ENCODE measurements at places on chromosomes 11 and 22. TPM values are rescaled to one million over a fixed set of nuclear protein-coding genes. Genes with fewer than 3 reads are reported as not detected.

SLC22A8 gene
- not detected for total RNA-seq

DNAJB7 gene
- total RNA-seq = not detected

DNA sequence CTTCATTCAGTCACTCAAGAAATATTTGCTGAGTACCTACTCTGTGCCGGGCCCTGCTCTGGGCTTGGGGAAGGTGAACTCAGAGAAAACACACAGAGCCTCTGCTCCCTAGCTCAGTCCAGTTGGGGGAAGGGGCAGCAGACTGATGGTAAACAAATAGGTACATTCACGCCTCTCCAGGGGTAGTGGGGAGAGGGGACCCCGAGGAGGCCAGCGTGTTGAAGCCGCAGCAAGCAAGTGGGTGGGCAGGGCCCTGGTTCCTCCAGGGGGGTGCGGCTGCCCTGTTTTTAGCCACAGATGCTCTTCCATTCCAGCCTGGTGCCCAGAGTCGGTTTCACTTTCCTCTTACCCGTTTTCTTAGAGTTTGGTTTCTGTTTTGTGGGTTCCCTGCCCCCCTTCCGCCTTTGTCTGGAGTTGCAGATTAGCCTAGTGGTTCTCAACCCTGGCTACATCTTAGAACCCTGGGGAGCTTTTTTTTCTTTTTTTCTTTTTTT, 8.7 kb downstream of the DRAP1 start:
- no peak for DNase-seq
- no peak overlapping the region for H3K27ac ChIP-seq
- H3K4me3 ChIP-seq = no peak overlapping the region
- no peaks in the 10 kb centered on the region for H3K4me1 ChIP-seq

GGA1 gene
- total RNA-seq = 30.3 TPM

DNA sequence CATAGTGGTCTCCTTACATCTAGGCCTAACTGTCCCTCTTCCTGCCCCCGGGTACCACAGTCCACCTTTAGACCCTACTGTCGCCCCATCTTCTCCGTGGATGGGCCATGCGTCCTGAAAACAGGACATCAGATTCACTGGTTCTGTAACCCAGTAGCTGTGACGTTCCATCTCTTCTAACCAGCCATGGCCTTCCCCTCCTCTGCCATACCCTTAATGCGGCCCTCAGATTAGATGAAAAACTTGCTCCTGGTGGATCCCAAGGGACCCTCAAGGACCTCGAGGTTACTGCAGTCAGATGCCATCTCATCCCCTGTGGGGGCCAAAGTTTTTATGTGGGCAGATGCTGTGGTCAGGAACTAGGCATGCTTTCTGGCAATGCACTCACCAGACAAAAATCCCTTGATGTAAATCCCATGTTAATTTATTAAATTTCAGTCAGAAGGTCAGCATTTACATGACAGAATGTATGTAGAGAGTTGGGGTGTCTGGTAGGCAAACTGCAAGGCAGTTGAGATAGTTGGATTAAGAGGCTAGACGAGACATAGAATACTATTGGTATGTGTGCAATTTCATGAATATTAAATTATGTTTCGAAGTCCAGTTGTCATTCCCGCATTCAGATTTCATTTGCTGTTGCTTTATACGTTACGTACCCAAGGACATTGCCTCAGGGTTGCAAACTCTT, 64.3 kb downstream of the WNT11 start:
- no peaks in the 10 kb centered on the region for H3K4me1 ChIP-seq
- no peaks in the 10 kb centered on the region for H3K27me3 ChIP-seq
- peak; percentile 66 for DNase-seq
- H3K27ac ChIP-seq = no peak overlapping the region
- H3K36me3 ChIP-seq = peaks cover 21% of the 10 kb centered on the region

GRCh38 chr11:36033082-36033751, 89.4 kb downstream of the LDLRAD3 start:
- H3K4me1 ChIP-seq = peaks cover 17% of the 10 kb centered on the region
- H3K27me3 ChIP-seq = no peaks in the 10 kb centered on the region
- no peak overlapping the region for H3K4me3 ChIP-seq
- no peak for DNase-seq
- H3K36me3 ChIP-seq = no peaks in the 10 kb centered on the region

GRCh38 chr22:31083377-31083768, 2.3 kb downstream of the SMTN start:
- H3K36me3 ChIP-seq = peaks cover 15% of the 10 kb centered on the region
- no peaks in the 10 kb centered on the region for H3K27me3 ChIP-seq
- peaks cover 76% of the 10 kb centered on the region for H3K4me1 ChIP-seq
- no peak for DNase-seq

SLC5A1 gene
- not detected for total RNA-seq

DNA sequence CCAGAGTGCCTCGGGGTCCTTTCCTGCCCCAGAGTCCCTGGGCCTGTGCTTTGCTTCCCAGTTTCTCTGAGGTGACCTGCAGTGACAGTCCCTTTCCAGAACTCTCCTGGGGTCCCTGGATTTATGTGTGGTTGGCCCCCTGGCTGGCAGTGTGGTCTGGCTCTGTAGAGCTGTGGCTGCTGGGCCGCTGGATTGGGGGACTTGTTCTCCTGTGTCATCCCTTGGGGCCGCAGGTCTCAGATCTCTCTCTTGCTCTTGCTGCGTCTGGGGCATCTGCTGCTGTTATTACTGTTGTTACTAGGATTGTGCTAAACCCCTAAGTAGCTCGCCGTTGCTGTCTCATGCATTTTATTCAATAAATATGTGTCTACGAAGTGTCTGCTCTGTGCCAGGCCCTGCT, 31.9 kb downstream of the FAM83F start:
- H3K4me3 ChIP-seq = no peak overlapping the region
- H3K27me3 ChIP-seq = peaks cover 19% of the 10 kb centered on the region
- no peaks in the 10 kb centered on the region for H3K36me3 ChIP-seq

- no peaks in the 10 kb centered on the region for H3K36me3 ChIP-seq
- no peak for DNase-seq
- peaks cover 12% of the 10 kb centered on the region for H3K27me3 ChIP-seq
- H3K4me1 ChIP-seq = peaks cover 70% of the 10 kb centered on the region
- peak within 1 kb of the TSS; percentile 71 for H3K4me3 ChIP-seq
These were observed at the start of gene IGSF9B for GRCh38 chr11:133956650-133957633. Gene IGSF9B, minus strand, starts transcription at chr11:133956968. Its CDS starts 214 bp downstream, at chr11:133956754.

GRCh38 chr11:62554387-62555167, 8.0 kb upstream of the AHNAK start:
- DNase-seq = no peak
- H3K36me3 ChIP-seq = peaks cover 16% of the 10 kb centered on the region
- peak overlapping the region; percentile 97 for H3K27ac ChIP-seq
- H3K4me1 ChIP-seq = peaks cover 99% of the 10 kb centered on the region
- H3K4me3 ChIP-seq = no peak overlapping the region

CDC42BPG gene
- total RNA-seq = not detected

TNNT3 gene
- total RNA-seq = 4.2 TPM

DNA sequence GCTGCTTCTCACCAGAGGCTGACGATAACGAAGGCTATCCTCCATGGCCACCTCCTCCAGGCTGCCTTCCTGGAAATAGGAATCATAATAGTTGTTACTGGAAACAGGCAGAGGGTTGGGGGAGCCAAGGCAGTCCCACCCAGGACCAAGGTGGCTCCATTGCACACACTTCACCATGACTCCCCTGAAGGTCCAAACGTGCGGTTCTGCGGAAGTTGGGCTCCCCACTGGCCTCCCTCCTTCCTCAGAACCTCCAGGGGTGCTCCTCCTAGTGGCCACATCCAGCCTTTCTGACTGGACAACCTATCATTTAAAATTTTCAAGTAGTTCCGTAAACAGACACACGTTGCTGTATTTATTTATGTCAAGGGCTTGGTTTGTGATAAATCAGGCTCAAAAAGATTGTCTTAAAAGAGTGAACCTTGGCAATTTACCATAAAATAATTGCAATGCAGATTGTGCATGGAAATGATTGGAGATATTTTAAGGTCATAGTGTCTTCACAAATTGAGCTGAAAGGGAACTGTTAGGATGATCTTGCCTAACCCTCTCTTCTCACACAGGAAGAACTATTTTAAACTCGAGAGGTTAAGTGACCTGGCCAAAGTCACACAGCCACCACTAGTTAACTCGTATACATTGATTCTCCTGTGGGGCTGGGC, 1.4 kb upstream of the TCN2 start:
- H3K27me3 ChIP-seq = no peaks in the 10 kb centered on the region
- DNase-seq = no peak
- H3K4me1 ChIP-seq = peaks cover 24% of the 10 kb centered on the region
- H3K36me3 ChIP-seq = peaks cover under 1% of the 10 kb centered on the region

GLYATL1 gene
- not detected for total RNA-seq

DNA sequence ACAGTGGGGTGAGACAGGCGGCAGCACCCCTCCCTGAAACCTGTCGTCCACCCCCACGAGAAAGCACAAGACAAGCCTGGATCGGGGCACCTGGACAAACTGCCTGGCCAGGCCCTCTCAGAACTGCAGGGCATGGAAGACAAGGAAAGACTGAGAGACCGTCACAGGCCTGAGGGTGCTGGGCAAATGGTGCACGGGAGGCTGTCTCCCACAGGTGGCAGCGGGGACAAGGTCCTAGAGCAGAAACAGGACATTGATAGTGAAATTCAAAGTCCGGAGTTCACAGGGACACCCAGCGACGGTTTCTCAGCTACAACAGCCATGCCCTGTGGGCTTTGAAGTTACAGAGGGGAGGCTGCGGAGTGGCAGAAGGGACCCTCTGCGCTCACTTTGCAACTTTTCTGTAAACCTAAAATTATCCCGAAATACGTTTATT, 20.6 kb downstream of the DRD4 start:
- no peak overlapping the region for H3K4me3 ChIP-seq
- no peak overlapping the region for H3K27ac ChIP-seq
- DNase-seq = no peak
- H3K4me1 ChIP-seq = no peaks in the 10 kb centered on the region
- H3K27me3 ChIP-seq = no peaks in the 10 kb centered on the region

OTOG gene
- total RNA-seq = not detected

FZD4 gene
- total RNA-seq = 23.7 TPM

FAM111B gene
- 0.13 TPM for total RNA-seq
